ENCODE measurements at places on chromosomes 11 and 22. TPM values are rescaled to one million over a fixed set of nuclear protein-coding genes. Genes with fewer than 3 reads are reported as not detected.
A peak's percentile ranks its signal among the peaks of the same experiment; 100 is the strongest.

Gene TMA7B
- not detected for polyA plus RNA-seq

Gene DRG1
- 91.9 TPM for polyA plus RNA-seq

Gene HIKESHI
- 63.0 TPM for polyA plus RNA-seq

Gene RANBP1
- 362 TPM for polyA plus RNA-seq

Gene MAP6
- polyA plus RNA-seq, result 1.0 TPM

DNA sequence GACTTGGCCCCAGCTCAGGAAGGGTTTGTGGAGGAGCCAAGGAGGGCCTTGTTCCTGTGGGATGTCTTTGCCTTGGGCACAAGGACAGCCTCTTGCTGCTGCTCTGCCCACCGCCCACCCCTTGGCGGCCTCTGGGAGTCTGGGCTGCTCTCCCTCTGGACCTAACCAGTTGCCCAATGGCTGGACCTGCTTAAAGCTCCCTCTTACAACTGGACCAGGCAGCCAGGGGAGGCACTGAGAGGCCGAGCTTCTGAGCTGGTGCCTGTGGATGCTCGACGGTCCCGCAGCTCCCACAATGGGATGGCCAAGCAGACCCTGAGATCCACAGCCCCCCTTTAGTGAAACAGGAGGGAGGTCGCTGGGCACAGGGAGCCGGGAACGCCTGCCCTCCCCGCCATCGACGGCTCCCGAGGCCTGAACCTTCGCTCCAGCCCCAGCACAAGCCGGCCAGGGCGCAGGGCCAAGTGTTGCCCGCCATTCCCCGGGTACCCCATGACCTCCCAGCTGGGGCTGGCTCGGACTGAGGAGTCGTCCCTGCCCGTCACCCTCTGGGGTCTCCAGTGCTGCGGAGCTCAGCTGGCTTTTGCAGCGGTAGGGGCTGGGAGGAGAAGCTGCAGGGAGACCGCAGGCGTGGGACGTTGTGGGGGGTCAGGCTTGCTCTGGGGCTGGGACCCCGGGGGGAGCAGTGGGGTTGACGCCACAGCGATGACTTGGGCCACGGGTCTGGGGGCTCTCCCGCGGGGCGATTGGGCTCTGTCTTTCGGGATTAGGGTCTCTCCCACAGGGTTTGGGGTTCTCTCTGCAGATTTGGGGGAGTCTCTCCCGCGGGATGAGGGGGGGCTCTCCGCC, 584 bp upstream of the GAL start:
- H3K4me1 ChIP-seq, result no peaks in the 10 kb centered on the region
- no peaks in the 10 kb centered on the region for H3K36me3 ChIP-seq
- H3K27ac ChIP-seq, result no peak overlapping the region
- H3K27me3 ChIP-seq, result peaks cover 10% of the 10 kb centered on the region

GRCh38 chr22:31532060-31532459, 35.7 kb downstream of the SFI1 start:
- H3K4me3 ChIP-seq, result no peak overlapping the region
- H3K4me1 ChIP-seq, result peaks cover 4% of the 10 kb centered on the region
- DNase-seq, result peak; percentile 59
- H3K36me3 ChIP-seq, result no peaks in the 10 kb centered on the region
- H3K27ac ChIP-seq, result no peak overlapping the region
- H3K27me3 ChIP-seq, result no peaks in the 10 kb centered on the region

- peak; percentile 80 for DNase-seq
- no peak overlapping the region for H3K27ac ChIP-seq
- H3K4me3 ChIP-seq, result no peak overlapping the region
- no peaks in the 10 kb centered on the region for H3K36me3 ChIP-seq
- no peaks in the 10 kb centered on the region for H3K27me3 ChIP-seq
Observed at GRCh38 chr11:18749681-18750319, 23.8 kb upstream of the IGSF22 start.

- H3K36me3 ChIP-seq, result peaks cover 2% of the 10 kb centered on the region
- H3K4me1 ChIP-seq, result peaks cover 44% of the 10 kb centered on the region
- no peaks in the 10 kb centered on the region for H3K27me3 ChIP-seq
- H3K27ac ChIP-seq, result no peak overlapping the region
- no peak for DNase-seq
Observed at GRCh38 chr11:8829556-8829955, 81.4 kb upstream of the AKIP1 start.

Data from fibroblast of lung (primary cell).